A549 treated with GW870086 at 1 μM for 4 hours (cell line): ENCODE measurements at places on chromosomes 1 and 21. TPM values are rescaled to one million over a fixed set of nuclear protein-coding genes. Genes with fewer than 3 reads are reported as not detected.

The TRIM17 gene
- not detected in 5 replicates for total RNA-seq

The RNF2 gene
- total RNA-seq = 17.8 to 20.1 TPM (median 18.9 TPM) in 5 replicates

The CKS1B gene
- 304 to 367 TPM (median 343 TPM) in 5 replicates for total RNA-seq

The GPR25 gene
- not detected in 5 replicates for total RNA-seq

The GPR161 gene
- 10.1 to 18.0 TPM (median 15.3 TPM) in 5 replicates for total RNA-seq

The DMRTA2 gene
- 0.06 to 0.21 TPM (median 0.16 TPM) in 5 replicates for total RNA-seq

The OR14K1 gene
- not detected in 5 replicates for total RNA-seq

The HIVEP3 gene
- 2.6 to 3.9 TPM (median 3.1 TPM) in 5 replicates for total RNA-seq

The MFSD2A gene
- total RNA-seq = 4.5 to 6.2 TPM (median 5.5 TPM) in 5 replicates

The FAM20B gene
- total RNA-seq = 15.9 to 22.7 TPM (median 19.7 TPM) in 5 replicates

The SLC35F3 gene
- 4.0 to 5.4 TPM (median 5.3 TPM) in 5 replicates for total RNA-seq

The GBP7 gene
- total RNA-seq = not detected in 5 replicates

The S100A5 gene
- total RNA-seq = 0.87 to 1.4 TPM (median 1.1 TPM) in 5 replicates

The CFAP126 gene
- 0.21 to 0.61 TPM in 2 of 5 replicates, not detected in the others for total RNA-seq

The CFHR1 gene
- total RNA-seq = 0.19 to 0.23 TPM in 2 of 5 replicates, not detected in the others

The RHD gene
- not detected in 5 replicates for total RNA-seq

The URB1 gene
- total RNA-seq = 10.9 to 13.4 TPM (median 13.1 TPM) in 5 replicates

The DR1 gene
- 27.5 to 38.6 TPM (median 36.8 TPM) in 5 replicates for total RNA-seq

The AMY1C gene
- total RNA-seq = not detected in 5 replicates

The NEK2 gene
- 33.9 to 43.9 TPM (median 42.1 TPM) in 5 replicates for total RNA-seq

The HORMAD1 gene
- total RNA-seq = 6.2 to 10.6 TPM (median 9.7 TPM) in 5 replicates

The YOD1 gene
- 4.7 to 8.3 TPM (median 6.9 TPM) in 5 replicates for total RNA-seq

The DTL gene
- total RNA-seq = 18.1 to 22.1 TPM (median 20.7 TPM) in 5 replicates

The ST3GAL3 gene
- 2.0 to 3.0 TPM (median 2.5 TPM) in 5 replicates for total RNA-seq

The TMEM200B gene
- 0.08 to 0.25 TPM (median 0.14 TPM) in 5 replicates for total RNA-seq

The CATSPERE gene
- 0.05 to 0.15 TPM (median 0.12 TPM) in 3 of 5 replicates, not detected in the others for total RNA-seq

The KDF1 gene
- total RNA-seq = 0.08 to 0.40 TPM (median 0.09 TPM) in 5 replicates

The CGN gene
- total RNA-seq = 2.6 to 3.3 TPM (median 2.9 TPM) in 5 replicates

The INSRR gene
- total RNA-seq = not detected in 5 replicates

The HUNK gene
- total RNA-seq = 1.2 to 1.9 TPM (median 1.6 TPM) in 5 replicates

The SLC5A9 gene
- 0.21 TPM in 1 of 5 replicates, not detected in the others for total RNA-seq

The NPHS2 gene
- not detected in 5 replicates for total RNA-seq

The RGSL1 gene
- total RNA-seq = not detected in 5 replicates
